ENCODE measurements at places on chromosomes 5 and 9. TPM values are rescaled to one million over a fixed set of nuclear protein-coding genes. Genes with fewer than 3 reads are reported as not detected.

- no peak overlapping the region for H3K27ac ChIP-seq
- H3K36me3 ChIP-seq = peaks cover 4% of the 10 kb centered on the region
- DNase-seq = no peak
- no peak overlapping the region for H3K4me3 ChIP-seq
- no peaks in the 10 kb centered on the region for H3K27me3 ChIP-seq
- no peaks in the 10 kb centered on the region for H3K4me1 ChIP-seq
These were observed 26.4 kb downstream of the SLC6A7 start for GRCh38 chr5:150215979-150216944.

DNA sequence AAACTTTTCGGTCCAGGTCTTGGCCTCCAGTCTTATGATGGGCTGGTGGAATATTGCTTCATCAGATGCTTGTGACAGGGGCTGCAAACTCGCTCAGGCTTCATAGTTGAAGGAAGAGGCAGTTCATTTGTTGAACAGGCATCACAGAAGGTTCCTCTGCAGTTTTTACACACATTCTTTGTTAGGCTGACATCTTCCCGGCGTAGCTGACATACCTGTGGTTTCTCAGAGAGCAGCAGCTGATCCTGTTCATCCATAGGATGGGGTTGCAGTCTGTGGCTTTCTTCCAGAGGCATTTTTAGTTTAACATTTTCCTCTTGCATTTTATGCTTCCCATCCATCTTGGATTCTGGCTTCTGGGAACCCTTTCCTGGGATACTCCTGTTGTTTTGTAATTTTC is 1255.2 kb downstream of the EFNA5 start:
- H3K27ac ChIP-seq = no peak overlapping the region
- no peaks in the 10 kb centered on the region for H3K4me1 ChIP-seq
- H3K36me3 ChIP-seq = no peaks in the 10 kb centered on the region
- no peak for DNase-seq
- no peak overlapping the region for H3K4me3 ChIP-seq
- H3K27me3 ChIP-seq = no peaks in the 10 kb centered on the region

DNA sequence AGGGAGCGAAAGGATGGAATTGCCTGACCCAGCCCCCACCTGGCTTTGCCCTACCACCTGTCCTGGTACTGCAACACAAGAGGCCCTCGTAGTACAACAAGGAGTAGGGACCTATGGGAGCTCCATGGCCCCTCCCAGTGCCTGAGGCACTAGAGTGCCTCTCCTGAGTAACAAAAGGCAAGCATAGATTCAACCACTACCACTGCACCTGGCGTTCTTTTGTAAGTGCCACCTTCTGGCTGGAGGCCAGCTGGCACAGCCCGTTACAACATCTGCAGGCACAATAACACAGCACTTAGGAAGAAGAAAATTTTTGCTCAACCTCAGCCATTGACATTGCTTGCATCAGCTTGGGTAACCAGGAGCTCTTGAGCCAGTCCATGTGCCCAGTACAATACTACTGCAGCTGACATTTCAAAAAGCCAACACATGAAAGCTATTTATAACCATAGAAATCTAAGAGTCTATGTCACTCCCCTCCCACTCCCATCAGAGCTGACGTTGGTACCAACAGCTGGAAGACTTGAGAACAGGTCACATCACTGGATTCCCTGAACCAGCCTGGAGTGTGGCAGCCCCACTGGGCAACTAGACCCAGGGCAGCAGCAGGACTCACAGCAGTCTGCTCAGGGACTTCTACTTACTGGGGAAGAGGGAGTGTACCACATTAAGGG is 17.7 kb upstream of the FAM174A start:
- no peak overlapping the region for H3K27ac ChIP-seq
- no peaks in the 10 kb centered on the region for H3K4me1 ChIP-seq
- H3K36me3 ChIP-seq = no peaks in the 10 kb centered on the region
- no peaks in the 10 kb centered on the region for H3K27me3 ChIP-seq

GRCh38 chr5:102794677-102795331 is 39.7 kb downstream of the PAM start:
- peak overlapping the region; percentile 91 for H3K27ac ChIP-seq
- no peaks in the 10 kb centered on the region for H3K27me3 ChIP-seq
- H3K4me1 ChIP-seq = peaks cover 66% of the 10 kb centered on the region
- no peak for DNase-seq
- H3K4me3 ChIP-seq = peak overlapping the region; percentile 52

DNA sequence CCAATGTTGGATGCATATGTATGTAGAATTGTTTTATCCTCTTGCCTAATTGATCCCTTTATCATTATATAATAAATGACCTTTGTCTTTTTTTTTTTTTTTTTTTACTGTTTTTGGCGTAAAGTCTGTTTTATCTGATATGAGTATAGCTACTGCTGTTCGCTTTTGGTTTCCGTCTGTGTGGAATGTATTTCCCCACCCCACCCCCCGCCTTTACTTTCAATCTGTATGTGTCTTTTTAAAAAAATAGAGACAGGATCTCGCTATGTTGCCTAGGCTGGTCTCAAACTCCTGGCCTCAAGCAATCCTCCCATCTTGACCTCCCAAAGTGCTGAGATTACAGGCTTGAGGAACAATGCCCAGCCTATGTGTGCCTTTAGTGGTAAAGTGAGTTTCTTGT is 11.3 kb downstream of the AHRR start:
- H3K36me3 ChIP-seq = no peaks in the 10 kb centered on the region
- no peaks in the 10 kb centered on the region for H3K4me1 ChIP-seq
- H3K27ac ChIP-seq = no peak overlapping the region
- no peak for DNase-seq

DNA sequence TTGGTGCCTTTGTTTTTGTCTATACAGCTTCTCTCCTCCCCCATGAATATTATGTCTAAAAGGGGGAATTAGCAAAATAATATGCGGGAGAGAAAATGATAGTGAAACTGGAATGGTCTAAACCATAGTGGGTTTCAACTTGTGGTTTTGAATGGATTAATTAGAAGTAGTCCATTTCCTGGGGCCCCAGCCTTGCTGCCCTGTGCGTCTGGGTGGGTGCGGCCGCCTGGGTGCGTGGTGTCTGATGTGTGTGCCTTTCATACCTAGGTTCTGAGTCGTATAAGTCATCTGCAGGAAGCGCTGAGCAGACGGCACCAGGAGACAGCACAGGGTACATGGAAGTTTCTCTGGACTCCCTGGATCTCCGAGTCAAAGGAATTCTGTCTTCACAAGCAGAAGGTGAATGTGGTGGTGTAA is 120.0 kb upstream of the CACNA1B start:
- H3K27ac ChIP-seq = peak overlapping the region; percentile 62
- DNase-seq = no peak
- H3K4me3 ChIP-seq = no peak overlapping the region
- peaks cover 62% of the 10 kb centered on the region for H3K36me3 ChIP-seq

DNA sequence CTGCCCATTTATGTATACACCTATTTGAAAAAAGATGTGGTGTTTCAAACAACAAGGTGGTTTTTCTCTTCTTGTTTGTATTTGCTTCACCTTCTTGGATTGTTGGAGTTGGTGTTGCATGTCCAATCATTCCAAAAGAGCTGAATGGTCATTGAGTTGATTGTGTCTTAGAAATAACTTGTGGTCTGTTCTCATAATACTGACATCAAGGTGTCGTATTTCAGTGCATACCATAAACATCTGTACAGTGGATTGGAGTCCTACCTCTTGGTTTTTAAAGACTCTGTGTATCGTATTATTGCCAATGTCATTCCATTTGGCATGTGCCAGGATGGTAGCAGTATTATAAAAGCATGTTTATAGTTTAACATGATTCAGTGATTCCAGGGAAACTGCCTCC is 73.2 kb downstream of the TRIO start:
- peak overlapping the region; percentile 73 for H3K27ac ChIP-seq
- DNase-seq = no peak
- H3K4me1 ChIP-seq = peaks cover 83% of the 10 kb centered on the region
- no peak overlapping the region for H3K4me3 ChIP-seq
- H3K27me3 ChIP-seq = no peaks in the 10 kb centered on the region

GRCh38 chr9:21974343-21974721 is 19.9 kb downstream of the CDKN2A start:
- no peak overlapping the region for H3K27ac ChIP-seq
- no peak for DNase-seq
- H3K36me3 ChIP-seq = no peaks in the 10 kb centered on the region
- H3K4me1 ChIP-seq = peaks cover 8% of the 10 kb centered on the region
- peak overlapping the region; percentile 63 for H3K4me3 ChIP-seq

DNA sequence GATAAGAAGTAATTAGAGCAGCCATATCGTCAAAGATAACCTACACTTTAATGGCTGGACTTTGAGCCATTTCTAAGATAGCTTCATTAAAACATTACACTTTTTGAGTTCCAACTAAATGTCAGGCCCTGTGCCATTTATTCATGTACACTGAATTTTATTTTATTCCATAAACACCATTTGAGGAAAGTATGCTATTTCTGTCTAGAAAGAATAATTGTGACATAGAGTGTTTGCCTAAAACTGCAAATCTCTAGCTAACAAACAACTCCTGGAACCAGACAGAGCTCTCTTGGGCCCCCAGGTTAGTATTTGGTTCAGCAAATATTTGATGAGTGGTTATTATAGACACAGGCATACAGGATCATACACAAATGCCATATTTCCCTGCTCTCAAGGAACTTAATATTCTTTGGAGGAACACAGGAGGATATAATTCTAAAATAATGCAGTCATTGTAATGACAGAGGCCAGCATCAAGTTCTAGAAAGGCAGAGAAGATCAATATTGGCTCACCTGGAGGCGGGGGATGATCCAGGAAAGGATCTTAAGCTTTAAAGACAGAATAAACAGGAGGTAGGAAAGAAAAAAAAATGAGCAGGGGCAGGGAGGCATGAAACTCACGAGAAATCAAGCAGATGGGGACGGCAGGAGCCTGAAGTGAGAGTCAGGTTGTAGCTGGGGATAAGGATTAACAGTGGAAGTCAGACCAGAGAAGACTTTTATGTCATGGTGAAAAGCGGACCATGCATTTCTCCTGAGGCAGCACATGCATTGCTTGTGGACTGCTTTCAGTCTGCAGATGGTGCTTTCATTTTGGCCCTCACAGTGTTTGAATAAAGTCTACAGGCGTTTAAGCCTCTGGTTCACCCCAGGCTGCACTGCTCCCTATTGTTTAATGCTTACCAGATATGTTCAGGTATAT is 127.7 kb downstream of the GCNT1 start:
- H3K4me1 ChIP-seq = no peaks in the 10 kb centered on the region
- no peak for DNase-seq
- H3K27me3 ChIP-seq = no peaks in the 10 kb centered on the region
- no peaks in the 10 kb centered on the region for H3K36me3 ChIP-seq

The TXNDC8 gene
- polyA plus RNA-seq = not detected

The MAT2B gene
- polyA plus RNA-seq = 37.8 TPM

- H3K4me3 ChIP-seq = no peak overlapping the region
- DNase-seq = no peak
- H3K4me1 ChIP-seq = peaks cover 7% of the 10 kb centered on the region
- H3K36me3 ChIP-seq = no peaks in the 10 kb centered on the region
- H3K27me3 ChIP-seq = no peaks in the 10 kb centered on the region
These were observed 366.9 kb upstream of the ZNF608 start for GRCh38 chr5:125113328-125113727.

The IDNK gene
- 0.83 TPM for polyA plus RNA-seq

The TAF11L10 gene
- polyA plus RNA-seq = not detected

- H3K36me3 ChIP-seq = no peaks in the 10 kb centered on the region
- H3K4me1 ChIP-seq = peaks cover 10% of the 10 kb centered on the region
- no peak overlapping the region for H3K27ac ChIP-seq
- no peak overlapping the region for H3K4me3 ChIP-seq
These were observed 39.8 kb downstream of the MAMDC2 start for GRCh38 chr9:70083429-70083828.

GRCh38 chr9:126173929-126174328 is 152.7 kb upstream of the MVB12B start:
- no peak for DNase-seq
- no peaks in the 10 kb centered on the region for H3K4me1 ChIP-seq
- no peak overlapping the region for H3K27ac ChIP-seq
- no peak overlapping the region for H3K4me3 ChIP-seq

GRCh38 chr9:134366223-134367031 is 40.2 kb downstream of the RXRA start:
- peak; percentile 94 for DNase-seq
- H3K27ac ChIP-seq = peak overlapping the region; percentile 91
- H3K4me1 ChIP-seq = peaks cover 83% of the 10 kb centered on the region

- no peak overlapping the region for H3K4me3 ChIP-seq
- no peak for DNase-seq
- no peaks in the 10 kb centered on the region for H3K36me3 ChIP-seq
- peaks cover 10% of the 10 kb centered on the region for H3K4me1 ChIP-seq
- no peak overlapping the region for H3K27ac ChIP-seq
These were observed 145.0 kb upstream of the CDKN2B start for GRCh38 chr9:22154064-22154463.

The LIX1 gene
- polyA plus RNA-seq = under 0.01 TPM

The RASGRF2 gene
- polyA plus RNA-seq = 3.2 TPM

The JAKMIP2 gene
- 0.08 TPM for polyA plus RNA-seq

The ASPN gene
- 0.82 TPM for polyA plus RNA-seq

DNA sequence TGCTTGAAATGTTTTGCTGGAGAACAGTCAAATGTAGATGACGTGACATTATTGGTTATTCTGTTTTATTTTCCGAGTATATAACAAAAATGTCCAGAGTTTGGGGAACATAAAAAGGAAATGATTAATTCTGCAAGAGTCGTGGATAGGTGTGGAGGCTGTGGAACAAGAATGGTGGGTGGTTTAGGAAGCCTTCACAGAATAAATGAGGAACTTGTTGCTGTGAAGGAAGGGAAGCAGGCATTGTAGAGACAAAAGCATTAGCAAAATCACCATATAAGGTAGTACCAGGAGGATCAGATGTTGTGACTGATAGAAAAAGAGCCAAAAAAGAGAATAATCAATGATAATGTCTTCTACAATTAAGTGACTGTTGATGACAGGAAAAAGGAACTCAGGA is 66.2 kb upstream of the CNTLN start:
- DNase-seq = no peak
- no peaks in the 10 kb centered on the region for H3K36me3 ChIP-seq
- no peaks in the 10 kb centered on the region for H3K4me1 ChIP-seq

GRCh38 chr5:103808464-103809106 is 246.0 kb upstream of the NUDT12 start:
- DNase-seq = no peak
- H3K27me3 ChIP-seq = no peaks in the 10 kb centered on the region

GRCh38 chr5:138464388-138465260 is 655 bp upstream of the EGR1 start:
- H3K4me1 ChIP-seq = peaks cover 5% of the 10 kb centered on the region
- peak; percentile 96 for DNase-seq
- peak overlapping the region; percentile 93 for H3K4me3 ChIP-seq
- peak overlapping the region; percentile 99 for H3K27ac ChIP-seq

All from psoas muscle (tissue), 8 donors.